ENCODE measurements at places on chromosomes 11 and 22.

DNA sequence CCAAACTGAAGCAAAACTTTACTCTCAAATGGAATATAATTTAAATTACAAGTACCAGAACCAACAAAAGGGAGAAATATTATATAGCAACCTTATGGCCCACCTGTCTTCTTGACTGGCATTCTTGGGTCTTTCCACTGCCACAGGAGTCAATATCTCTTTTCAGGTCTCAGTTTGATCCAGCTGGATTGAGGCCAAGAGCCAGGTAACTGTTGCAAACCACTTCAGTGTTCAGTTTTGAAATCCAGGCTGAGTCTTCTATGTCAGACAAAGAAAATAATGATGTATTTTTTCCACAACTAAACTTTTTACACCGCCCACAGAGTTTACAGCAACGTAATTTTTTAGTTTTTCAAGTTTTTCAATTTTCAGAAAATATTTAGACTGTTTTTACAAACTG is 648 bp downstream of the DLG2 start:
- DNase-seq: no peak

GRCh38 chr11:15720460-15720859 is 605.7 kb downstream of the INSC start:
- DNase-seq: no peak

- DNase-seq: peak; percentile 1
These were observed 1102.6 kb downstream of the DLG2 start for GRCh38 chr11:84524422-84525051.

- DNase-seq: no peak
These were observed 1.2 kb upstream of the PLA2G3 start for GRCh38 chr22:31141551-31141950.

DNA sequence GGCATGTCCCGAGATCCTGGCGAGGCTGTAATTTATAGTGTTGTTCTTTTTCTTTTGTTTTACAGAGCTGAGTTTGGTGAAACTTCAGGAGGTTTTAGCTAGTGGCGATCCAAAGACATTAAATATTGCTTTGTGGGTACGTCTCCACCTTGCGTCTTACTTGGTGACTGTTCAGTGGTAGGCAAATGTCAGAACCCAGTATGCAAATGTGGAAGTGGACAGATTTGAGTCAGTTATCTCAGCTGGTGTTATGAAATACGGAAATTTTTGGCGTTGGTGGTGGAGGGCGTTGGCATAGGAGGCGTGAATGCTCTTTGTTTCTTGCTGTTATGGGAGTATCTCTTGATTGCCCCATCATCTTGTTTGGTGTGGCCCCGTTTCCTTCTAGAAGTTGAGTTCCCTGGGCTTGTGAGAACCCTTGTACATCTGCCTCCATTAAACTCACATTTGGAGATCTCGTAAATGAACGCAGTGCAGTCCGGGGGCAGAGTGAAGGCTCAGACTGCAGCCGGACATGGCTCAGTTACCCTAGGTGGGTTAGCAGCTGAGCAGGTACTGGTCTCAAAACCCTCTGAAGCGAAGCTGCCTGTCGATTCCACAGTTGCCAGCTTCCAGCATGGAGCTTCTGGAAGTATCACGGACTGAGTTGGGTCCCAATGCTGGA is 39.9 kb downstream of the PTPRJ start:
- no peak for DNase-seq

DNA sequence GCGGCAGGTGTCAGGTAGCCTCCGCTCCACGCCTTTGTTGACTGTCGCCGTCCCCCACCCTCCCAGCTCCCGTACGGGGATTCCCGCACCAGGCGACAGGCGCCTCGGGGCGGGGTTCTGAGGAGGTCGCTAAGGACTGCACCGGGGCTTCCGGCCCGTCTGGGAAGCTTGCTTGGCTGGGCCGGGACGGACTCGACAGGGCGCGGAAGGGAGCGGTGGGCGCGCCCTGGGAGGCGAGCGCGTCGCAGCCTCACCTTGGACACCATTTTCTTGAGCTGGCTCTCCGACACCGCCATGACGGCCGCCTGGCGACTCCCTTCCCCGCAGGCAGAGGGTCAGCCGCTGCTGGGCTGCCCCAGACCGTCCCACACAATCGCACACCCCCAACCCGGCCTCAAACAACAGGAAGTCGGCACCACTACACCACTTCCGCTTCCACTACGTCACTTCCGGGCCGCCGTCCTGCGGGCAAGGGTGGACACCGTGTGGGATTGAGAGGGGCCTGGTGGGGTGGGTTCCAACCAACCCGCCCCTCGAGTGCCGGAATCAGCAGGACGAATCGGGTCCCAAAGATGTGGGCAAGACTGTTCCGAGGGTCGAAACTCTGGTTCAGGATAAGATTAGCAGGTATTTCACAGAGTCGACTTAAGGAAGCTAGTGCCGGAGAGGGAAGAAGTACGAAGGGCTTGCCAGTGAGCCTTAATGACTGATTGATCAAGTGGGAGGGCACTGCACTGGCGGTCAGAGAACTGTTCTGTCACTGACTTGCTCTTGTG is at the start of gene TSG101:
TSG101 (minus strand) TSS at position 422 of the 776 bp plus-strand sequence; CDS start at position 296, 126 bp downstream.
- DNase-seq: peak; percentile 80

- DNase-seq: no peak
These were observed 585 bp upstream of the NADSYN1 start for GRCh38 chr11:71452199-71453036.

GRCh38 chr22:48577691-48578090 is 1250.0 kb downstream of the BRD1 start:
- no peak for DNase-seq

DNA sequence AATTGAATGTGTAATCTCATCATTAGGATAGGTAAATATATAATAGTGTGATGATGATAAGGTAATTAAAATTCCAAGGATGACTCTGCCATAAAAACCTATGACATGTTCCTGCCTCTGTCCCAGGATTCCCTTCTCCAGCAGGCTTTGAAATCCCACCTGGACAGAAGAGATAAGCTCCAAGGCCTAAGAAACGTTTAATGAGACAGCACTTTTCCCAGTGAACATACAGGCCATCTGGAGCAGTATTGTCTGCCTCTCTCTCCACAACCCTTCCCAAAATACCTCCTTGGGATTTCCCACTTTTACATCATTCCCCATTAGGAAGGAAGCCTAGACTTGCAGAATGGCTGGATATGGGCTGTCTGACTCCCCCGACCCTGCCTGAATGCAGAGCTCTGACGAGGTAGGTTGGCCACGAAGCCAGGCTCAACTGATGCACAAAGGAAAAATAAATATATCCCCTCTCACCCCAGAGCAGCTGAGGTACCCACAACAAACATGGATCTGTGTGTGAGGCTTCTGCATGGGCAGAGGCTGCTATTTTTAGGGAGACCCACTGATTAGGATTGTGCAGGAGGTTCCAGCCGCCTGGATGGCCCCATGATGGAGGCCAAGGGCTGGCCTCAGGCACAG is 71.0 kb downstream of the TMPRSS5 start:
- DNase-seq: no peak

DNA sequence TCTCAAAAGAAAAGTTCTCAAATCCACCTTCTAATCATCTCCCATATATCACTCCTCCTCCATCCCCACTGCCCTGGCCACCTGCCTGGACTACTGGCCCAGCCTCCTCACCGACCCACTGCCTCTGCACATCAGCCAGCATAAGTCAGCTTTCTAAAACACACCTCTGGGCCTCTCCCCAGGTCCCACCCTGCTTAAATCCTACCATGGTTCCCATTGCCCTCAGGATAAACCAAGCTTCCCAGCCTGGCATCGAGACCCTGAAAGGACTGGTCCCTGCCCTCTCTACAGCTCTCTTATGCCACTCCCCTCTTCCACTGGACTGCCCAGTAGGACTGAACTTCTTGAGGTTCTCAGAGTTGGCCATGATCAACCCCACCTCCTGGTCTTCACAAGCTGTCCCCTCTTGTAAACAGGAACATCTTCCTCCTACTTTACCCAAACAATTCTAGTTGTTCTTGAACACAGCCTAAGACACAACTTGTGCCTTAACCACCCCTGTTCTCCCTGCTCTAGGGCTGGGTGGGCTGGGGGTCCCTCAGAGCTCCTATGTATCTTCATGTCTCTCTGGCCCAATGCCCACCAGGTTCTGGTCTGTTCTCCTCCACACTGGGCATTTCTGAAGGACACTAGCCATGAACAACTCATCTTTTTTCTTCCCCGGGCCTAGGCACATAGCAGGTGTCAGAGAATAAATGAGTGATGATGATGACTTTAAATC is 12.6 kb upstream of the P2RY6 start:
- no peak for DNase-seq

- DNase-seq: no peak
These were observed 54.8 kb downstream of the IGSF9B start for GRCh38 chr11:133901999-133902398.

GRCh38 chr11:70572974-70573260 is 174.6 kb downstream of the CTTN start:
- DNase-seq: no peak

GRCh38 chr11:33324302-33324985 is 67.3 kb downstream of the HIPK3 start:
- DNase-seq: no peak
